ENCODE measurements at places on chromosomes 2 and 18.

DNA sequence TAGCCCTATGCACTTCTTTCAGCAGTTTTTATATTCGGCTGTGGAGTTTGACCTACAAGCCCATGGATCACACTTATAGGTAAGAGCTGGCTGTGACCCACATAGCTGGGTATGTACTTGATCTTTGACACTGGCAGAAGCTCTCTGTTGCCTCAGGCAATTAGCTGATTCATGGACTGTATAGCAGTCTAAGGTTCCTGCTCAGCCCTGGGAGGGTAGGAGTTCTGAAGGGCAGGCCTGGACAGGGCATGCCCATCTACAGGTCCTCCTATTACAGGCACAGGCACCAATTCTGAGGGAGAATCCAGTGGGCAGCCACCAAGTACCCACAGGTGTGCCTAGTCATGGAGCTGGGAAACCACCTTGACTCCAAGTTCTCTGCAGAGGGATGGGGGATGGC, 301.8 kb upstream of the GALNT5 start:
- no peak for DNase-seq

DNA sequence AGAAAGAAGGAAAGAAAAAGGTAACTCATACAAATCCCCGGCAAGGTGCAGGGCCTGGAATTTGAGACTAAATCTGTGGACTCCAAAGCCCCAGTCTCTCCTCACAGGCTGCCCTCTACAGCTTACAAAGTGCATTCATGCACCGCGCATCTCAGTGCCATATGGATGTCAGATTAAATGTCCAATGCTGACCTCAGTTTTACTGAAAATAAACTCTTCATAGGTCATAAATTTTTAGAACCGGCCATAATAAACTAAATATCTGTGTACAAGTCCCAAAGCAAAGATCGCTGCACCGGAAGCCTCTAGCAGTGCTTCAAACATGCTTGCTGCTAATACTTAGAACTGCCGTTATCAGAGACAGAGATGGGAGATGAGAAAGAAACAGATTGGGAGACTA, 17.7 kb downstream of the ST6GAL2 start:
- no peak for DNase-seq

DNA sequence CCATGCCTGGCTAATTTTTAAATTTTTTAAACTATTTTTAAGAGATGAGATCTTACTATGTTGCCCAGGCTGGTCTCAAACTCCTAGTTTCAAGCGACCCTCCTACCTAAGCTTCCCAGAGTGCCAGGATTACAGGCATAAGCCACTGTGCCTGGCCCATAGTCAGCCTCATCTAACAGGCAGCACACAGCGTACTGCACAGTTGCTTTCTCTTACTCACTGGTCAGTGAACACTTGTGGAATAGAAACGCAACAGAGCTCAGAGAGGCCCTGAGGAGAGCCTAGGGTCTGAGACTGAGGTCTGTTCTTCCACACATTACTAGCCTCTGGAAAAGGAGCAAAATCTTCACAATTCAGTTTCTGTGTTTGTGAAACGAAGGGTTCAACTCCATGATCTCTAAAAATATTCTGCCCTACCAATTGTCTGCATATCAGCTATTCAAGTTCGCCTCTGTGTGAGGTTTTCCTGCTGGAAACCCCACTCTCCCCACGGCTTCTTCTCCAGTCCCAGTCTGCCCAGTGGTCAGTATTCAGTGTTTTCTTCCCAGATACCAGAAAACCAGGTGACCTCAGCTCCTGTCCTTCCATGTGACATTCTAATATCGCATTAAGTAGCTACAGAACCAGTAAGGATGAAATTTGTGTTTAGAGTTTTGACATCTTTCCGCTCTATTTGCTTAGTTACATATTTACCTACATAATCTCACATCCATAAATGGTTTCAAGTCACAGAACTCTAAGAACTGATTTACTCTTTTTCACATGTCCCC, 26.6 kb upstream of the SNTG2 start:
- no peak for DNase-seq

DNA sequence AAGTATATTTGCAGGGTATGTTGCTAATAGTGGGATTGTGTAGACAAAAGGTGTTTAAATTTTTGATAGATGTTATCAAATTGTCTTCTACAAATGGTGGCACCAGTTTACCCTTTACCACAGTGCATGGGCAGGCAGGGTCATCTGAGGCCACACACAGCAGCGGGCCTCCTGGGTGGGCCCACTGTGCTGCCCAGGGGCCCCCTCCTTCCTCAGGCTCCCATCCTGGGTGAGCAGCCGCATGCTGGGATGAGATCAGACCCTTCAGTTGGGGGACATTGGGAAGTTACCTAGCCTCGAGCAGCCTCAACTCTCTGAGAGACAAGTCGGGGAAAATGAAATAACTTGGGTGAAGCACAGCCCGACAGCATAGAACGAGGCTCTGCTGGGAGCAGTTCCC, 9.7 kb downstream of the MYO7B start:
- DNase-seq: no peak

DNA sequence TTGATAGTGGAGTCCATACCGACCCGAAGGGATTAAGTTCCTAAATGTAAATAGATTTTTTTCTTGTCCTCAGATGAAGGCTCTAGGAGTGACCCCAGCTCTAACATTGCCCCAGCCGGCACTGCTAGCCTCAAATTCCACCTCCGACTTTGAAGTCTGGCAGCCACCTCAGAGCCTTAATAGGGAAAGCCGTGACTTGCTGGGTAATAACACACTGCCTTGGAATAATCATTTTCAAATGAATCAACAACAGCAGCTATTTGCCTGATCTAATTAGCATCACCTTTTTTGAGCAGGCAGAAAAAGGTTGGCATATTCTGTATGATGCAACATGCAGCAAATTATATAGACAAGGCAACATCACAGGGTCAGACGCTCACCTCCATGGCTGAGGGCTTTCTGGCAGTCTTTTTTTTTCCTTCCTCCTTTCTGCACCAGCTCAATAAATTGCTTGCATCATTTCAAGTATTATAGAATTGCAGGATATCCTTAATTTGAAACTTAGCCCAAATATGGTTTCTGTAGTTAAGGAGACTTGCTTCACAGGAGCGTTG, 276.5 kb upstream of the ATP5MC3 start:
- DNase-seq: no peak

- no peak for DNase-seq
These were observed 115.0 kb downstream of the THADA start for GRCh38 chr2:43480874-43481273.

- DNase-seq: no peak
These were observed 15.4 kb downstream of the PECR start for GRCh38 chr2:216066230-216066629.

DNA sequence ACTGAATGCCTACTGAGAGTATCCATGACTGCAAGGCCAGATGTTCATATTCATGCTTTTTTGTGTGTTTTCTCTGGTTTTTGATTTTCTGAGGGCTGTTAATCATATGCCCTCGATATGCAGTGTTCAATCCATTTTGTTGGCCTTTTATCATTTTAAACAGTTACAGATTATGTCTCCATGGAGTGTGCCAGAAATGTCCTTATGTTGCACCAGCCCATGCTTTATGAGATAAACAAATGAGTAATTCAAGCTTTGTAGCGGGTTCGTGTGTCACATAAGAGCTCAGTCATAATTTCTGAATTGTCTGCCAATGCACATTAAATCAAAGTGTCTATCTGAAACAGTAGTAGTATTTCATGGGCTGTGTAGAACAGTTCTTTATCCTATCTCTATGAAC, 583.0 kb downstream of the THSD7B start:
- DNase-seq: peak; percentile 24

DNA sequence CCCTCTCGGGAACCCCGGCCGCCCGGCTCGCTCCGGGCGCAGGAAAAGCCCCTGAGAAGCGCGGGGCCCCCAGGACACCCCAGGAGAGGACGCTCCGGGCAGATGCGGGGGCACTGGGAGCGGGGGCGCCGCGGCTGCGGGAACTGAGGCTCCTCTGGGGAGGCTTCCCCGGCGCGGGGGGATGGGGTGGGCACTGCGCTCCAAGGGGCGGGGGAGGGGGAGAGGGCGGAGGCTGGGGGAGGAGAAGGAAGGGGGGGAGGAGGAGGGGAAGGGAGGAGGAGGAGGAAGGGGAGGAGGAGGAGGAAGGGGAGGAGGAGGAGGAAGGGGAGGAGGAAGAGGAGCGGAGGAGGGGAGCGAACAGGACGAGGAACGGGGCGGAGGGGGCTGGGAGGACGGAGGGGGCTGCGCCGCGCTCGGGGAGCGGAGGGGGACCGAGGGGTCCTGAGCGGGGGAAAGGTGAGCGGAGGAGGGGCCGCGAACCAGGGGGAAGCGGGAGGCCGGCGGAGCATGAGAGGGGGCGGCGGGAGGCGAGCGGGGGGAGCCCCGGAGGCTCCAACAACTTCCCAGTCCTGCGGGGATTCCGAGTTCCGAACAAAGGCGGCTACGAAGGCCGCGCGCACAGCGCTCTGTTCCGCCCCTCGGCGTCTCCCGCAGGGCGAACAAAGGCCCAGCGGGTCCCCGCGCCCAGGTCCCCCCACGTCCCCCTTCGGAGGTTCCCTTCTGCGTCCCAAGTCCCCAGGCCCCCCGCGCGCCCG, 742 bp downstream of the PXDN start:
- DNase-seq: peak; percentile 65

GRCh38 chr18:8286303-8286702, 322.9 kb upstream of the RAB12 start:
- DNase-seq: no peak

DNA sequence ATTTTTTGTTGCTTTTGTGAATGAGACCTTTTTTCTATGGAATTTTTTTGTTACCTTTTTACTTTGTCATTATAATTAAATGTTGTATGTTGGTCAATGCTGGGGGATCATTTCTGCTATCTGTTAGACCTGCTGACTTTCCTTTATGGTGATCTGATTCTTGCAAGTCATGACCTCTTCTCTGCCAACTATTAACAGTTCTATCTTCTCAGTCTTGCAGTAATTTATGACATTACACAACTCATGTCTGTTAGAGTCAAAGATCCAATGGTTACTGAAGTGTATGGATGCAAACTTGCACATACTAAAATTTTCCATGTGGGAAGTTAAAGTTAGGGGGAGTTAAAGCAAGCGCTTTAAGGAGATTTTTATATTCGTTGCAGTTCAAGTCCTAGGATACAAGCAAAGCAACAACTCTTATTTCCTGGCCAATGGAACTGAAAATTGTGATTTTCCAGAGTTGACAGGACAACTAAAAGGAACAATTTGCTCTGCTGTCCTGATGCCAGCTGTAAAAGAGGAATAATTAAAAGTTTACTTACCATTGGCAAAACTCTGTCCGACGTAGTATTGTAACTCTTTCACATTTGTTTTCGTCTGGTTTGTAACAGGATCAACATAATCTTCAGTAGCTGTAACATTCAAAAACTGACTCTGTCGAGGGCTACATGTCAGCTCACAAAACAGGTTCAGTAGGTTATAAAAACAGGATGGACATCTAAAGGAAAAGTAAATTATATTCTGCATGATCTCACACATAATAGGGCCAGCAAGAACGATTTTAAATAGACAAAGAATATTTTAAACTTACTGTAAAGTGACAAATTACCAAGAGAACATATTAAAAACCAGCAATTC, 17.8 kb downstream of the NPC1 start:
- no peak for DNase-seq

DNA sequence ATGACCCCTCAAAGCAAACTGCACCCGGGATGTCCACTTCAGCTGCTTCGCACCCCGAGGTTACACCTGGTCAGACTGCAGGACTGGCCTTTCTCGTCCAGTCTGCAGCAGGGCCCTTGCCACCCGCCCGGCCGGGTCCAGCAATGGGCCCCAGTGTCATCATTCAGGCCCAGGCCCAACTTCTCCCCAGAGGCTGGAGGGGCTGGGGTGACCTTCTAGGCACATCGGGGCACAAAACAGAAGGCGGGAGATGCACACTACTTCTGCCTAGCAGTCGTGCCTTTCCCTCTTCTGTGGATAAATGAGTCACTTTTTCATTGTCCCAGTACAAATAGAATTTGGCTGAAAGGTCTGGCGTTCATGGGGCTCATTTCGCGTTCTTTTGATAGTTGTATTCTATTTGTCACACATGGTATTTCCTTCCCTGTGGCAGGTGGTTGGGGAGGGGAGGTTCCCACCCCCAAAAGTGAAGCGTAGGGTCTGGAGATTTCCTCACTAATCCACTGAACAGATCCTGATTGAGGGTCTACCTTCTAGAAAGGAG, 56.9 kb upstream of the ID2 start:
- DNase-seq: no peak

GRCh38 chr2:122651780-122652179, 896.3 kb downstream of the TSN start:
- no peak for DNase-seq

GRCh38 chr2:2199841-2200240, 131.2 kb downstream of the MYT1L start:
- DNase-seq: no peak

DNA sequence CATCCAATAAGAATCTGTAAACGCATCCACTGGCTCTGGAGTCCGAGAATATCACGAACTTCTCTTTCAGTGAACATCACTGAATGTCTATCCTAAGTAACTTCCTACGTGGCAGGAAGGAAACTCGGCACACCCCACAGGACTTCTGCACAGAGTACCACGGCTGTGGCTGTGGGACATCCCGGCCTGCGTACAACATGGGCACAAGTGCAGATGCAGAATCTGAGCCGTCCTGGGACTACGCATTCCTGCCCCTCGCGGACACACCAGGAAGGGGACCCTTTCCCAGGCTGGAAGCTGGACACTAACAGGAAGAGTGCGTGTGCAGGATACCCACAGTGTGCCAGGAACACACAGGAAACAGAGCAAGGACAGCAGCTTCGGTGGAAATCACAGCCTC, 60.6 kb downstream of the ZNF516 start:
- DNase-seq: no peak

- no peak for DNase-seq
These were observed 6.7 kb upstream of the ATG16L1 start for GRCh38 chr2:233244818-233245217.

DNA sequence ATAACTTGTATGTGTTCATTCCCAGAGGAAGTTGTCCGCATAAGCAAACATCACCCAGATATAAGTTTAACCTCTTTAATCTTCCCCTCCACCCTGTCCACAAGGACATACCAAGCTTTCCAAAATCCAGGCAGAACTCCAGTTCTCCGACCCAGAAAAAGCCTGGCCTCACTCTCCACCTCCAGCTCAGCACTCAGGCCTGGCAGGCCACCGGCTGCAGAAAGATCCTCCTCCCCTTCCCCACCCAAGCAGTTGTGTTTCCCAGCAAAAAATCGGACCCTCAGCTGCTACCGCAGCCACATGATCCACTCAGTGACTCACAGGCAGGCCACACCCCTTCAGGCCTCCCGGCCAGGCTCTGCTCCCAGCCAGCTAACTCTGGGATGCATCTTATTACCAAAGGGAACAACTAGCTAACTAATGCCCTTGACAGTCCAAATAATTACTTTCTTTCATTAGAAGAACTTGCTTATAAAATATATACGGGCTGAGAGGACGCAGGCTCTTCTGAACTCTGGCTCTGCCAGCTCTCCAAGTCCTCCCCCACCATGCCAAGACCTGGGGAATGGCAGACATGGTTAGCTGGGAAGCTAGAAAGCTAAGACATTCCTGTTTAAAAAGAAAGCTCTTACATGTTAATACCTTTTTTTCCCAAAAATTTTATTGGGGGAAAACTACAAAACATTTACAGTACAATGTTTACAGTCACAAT, 4.5 kb downstream of the ZFP36L2 start:
- DNase-seq: peak; percentile 91

GRCh38 chr2:197657562-197657961, 17.8 kb downstream of the RFTN2 start:
- no peak for DNase-seq

Measured in MG63 (cell line).